ENCODE measurements at places on chromosomes 6 and 20.

GRCh38 chr6:136069119-136069518 is 181.0 kb downstream of the MTFR2 start:
- peak; percentile 88 for DNase-seq

DNA sequence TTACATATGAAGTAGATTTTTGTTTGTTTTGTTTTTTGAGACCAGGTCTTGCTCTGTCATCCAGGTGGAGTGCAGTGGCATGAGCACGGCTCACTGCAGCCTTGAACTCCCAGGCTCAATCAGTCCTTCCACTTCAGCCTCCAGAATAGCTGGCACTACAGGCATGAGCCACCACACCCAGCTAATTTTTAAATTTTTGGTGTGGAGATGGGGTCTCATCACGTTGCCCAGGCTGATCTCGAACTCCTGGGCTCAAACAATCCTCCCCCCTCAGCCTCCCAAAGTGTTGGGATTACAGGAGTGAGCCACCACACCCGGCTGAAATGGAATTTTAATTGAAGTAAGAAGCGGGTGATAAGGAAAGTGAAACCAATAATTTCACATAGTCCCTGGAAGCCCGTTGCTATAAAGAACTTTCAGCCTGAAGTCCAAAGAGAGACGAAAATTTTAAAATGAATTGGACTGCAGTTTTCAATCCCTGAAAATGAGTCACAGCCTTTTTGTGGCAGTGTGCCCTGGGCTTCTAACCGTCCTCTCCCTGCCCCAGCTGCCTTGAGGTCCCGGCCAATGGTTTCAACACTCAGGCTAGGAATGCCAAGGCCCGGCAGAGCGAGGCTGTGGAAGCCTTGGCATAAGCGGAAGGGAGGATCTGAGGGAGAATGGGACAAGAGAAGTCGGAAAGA is 757 bp downstream of the RAET1E start:
- DNase-seq = peak; percentile 97

DNA sequence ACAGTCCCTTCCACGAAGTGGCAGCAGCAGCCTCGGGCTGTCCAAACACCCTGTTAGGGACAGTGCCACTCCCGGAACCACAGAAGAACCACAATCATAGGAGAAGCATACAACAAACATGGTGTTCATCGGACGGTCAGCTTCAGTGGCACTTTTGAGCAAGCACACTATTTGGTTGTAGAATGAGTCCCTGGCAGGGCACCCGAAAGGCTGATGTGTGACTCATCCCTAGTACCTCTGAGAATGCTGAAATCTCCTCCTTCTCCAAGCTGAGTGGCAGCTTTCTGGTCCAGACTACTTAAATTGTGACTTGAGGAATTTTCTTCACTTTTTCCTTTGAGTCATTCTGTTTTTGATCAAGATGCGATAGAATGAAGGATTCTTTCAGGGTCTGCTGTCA is 282.5 kb downstream of the ESR1 start:
- DNase-seq = peak; percentile 74

- no peak for DNase-seq
Observed at GRCh38 chr6:36963451-36964290, 9.1 kb downstream of the PI16 start.

DNA sequence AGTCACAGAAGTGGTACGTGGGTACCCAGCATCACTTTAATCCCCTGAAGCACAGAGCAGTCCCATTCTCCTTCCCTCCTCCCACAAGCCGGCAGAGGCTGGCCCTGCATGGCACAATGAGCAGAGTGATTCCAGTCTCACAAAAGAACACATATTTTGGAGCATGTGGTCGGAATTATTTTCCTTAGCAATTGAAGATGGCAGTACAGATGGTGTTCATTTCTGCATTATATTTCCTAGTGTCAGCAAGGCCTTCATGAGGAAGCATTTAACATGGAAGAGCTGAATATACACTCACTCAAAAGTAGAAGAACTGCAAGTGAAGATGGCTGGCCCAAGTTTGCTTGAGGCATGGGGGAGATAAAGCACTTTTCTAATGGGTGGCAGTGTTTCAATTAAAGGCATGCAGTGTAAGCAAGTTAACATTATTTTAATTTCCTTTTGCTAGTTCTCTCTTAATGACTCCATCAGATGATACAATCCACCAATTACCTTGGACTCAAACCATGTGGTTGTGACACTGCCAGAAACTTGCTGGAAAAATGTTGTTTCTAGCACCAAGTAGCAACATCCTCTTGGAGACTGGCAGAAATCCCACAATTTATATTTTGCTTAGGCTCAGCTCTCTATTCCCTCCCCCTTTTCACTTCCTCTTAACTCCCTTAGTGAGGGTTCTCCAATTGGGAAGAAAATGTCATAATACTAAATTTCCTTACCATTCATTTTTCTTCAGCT is 74.4 kb downstream of the ARHGAP18 start:
- DNase-seq = peak; percentile 90

GRCh38 chr20:6632187-6632586 is 135.3 kb upstream of the BMP2 start:
- peak; percentile 37 for DNase-seq

GRCh38 chr6:39210450-39210849 is 18.8 kb downstream of the KCNK5 start:
- no peak for DNase-seq

DNA sequence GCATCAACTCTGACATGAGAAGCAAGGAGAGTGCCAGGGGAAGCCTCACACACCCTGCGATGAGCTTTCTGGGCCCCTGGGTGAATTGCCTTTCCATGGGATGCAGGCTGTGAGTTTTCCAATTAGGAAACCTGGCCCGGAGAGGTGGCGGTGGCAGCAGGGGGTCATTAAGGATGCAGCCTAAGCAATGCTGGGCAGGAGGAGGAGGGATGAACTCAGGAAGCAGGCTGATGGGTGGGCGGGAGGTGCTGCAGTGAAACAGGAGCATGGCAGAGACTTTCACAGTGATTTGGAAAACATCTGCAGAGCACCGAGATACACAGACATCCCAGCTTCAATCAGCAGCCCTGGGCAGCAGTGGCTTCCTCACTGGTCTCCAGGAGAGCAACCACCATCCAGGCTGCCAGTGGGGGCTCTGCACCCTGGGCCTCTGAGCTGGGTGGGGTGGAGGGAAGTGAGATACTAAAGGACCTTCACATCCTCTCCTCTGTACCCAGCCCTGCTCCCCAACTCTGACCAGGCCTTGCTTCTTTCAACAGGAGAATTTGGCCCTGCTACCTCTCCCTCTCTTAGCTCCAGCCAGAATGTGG is 44.9 kb downstream of the LRFN2 start:
- DNase-seq = no peak

Data from AG10803 (cell line).